Gastroesophageal sphincter (tissue), 4 donors: ENCODE measurements at places on chromosomes 5 and 9.
A peak's percentile ranks its signal among the peaks of the same experiment; 100 is the strongest.

GRCh38 chr9:16002816-16003215, 450.0 kb downstream of the CCDC171 start:
- ATAC-seq = no peak

- no peak for ATAC-seq
These were observed 1158.7 kb downstream of the DTWD2 start for GRCh38 chr5:117829646-117830045.

DNA sequence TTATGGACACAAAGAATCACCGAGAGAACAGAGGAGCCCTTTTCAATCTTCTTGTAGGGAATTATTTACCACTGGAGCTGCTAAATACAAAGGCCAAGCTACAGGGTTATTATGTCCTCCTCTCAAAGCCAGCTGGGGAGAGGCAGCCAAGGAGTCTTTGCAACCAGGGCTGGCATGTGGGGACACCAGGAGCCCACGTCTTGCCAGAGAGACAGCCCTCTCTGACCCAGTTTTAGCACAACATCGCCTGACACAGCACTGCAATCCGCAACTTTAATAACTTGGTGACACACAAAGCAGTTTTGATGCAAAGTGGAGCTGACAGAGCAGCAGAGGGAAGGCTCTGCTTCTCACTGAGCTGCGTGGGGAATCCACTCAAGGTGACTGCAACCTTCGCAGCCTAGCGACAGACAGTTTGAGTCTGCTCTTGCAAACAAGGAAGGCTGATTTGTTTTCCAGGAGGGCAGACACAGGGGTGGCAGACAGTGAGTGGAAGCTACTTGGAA, 33.6 kb downstream of the TLR4 start:
- no peak for ATAC-seq

DNA sequence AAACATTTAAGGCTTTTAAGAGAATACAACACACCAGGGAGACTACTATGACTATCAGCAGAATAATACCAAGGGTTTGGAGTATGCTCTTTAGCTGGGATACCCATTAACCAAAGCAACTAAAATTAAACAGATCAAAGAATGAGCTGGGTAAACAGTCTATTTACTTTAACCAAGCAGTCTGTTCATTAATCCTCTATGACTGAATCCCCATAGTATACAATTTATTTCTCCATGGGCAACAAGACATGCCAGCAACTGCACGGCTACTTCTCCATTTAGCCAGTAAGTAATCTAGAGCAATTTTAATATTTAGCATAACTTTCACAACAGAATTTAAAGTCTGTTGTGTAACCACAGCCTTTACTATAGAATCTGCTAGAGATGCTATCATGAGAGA, 77.6 kb downstream of the CDO1 start:
- ATAC-seq = no peak

DNA sequence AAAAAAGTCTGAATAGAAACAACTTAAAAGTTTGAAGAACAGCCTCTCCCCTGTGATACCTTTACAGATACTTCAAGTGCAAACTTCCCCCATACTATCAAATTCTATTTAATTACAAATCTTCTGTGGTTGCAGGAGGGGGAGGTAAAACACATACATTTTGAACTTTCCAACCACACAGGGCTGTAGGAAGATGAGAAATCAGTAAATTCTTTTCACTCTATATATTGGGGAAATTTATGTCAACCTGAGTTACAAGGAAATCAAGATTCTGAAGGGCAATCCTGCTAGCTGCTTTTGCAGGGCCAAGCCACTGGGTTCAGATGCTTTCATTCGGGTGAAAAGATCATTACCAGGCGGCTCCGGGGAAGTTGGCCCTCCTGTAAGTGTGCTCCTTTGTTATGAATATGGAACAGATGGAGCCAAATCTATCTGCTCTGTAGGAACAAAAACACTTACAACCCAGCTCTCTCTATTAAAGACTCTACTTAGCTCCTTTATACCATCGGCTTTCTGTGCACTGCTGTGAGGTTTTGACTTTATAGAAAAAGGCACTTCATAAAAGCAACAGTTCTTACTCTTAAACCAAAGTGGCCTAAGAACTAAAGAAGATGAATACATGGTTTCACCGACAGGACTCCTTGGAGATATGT, 269.1 kb downstream of the EFNA5 start:
- no peak for ATAC-seq

DNA sequence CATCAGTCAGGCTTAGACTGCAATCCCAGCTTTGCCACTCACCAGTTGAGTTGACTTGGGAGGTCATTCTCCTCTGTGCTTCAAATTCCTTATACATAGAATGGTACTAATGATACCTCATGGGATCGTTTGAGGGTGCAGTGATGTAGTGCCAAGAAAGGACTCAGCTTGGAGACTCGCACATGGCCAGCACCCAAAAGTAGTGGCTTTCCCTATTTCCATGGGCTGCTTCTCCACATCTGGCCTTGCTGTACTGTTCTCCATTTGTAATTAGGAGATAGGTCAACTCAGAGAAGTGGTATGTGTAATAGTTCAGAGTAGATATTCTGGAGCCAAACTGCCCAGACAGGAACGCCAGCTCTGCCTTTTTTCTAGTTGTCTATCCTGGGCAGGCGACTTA, 5.5 kb downstream of the CCL19 start:
- ATAC-seq = no peak

GRCh38 chr5:140328036-140328764, 18.2 kb downstream of the HBEGF start:
- no peak for ATAC-seq

GRCh38 chr9:76023715-76024195, 133.3 kb downstream of the PCSK5 start:
- ATAC-seq = no peak

GRCh38 chr5:39331861-39332381, 32.4 kb downstream of the C9 start:
- ATAC-seq = no peak

GRCh38 chr5:95087816-95088317, 197.0 kb downstream of the MCTP1 start:
- peak; percentile 31 for ATAC-seq

GRCh38 chr5:44565902-44566301, 176.7 kb upstream of the FGF10 start:
- no peak for ATAC-seq

- no peak for ATAC-seq
These were observed 258.2 kb downstream of the MAST4 start for GRCh38 chr5:66854416-66854815.

DNA sequence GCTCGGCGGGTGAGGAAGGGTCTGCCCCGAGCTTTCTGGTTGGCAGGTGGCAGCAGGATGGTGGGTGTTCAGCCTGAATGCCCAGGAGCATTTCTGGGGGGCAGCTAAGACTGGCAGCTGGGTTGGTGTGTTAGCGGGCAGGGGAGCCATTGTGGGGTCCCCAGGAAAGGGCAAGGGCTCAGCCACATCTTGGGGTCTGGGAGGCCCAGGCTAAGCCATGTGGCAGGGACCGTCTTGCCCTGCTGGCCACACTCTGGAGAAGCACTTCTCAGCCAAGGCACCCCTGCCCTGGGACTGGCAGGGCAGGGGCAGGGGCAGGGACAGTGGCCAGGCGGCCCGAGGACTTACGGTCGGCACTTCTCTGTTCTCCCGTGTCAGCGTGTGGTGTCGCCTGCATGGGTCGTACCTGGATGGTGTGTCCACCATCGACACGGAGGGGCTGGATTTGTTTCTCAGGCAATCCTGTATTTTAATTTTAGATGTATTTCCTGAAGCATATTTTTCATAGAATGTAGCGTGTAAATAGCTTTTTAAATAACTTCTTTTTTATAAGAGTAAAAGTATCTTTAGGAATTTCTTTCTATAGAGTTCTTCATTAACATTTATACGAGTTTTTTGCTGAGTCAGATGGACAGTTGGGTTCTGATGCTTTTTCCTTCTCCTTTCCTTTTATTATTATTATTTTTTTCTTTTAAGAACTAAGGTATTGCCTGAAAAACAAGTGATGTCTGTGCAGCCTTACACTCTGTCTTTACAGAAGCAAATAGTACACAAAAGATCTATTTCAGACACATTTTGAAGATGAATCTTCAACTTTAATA, 102.0 kb downstream of the PHF2 start:
- ATAC-seq = no peak

GRCh38 chr5:16673241-16674201, 56.7 kb upstream of the RETREG1 start:
- no peak for ATAC-seq

DNA sequence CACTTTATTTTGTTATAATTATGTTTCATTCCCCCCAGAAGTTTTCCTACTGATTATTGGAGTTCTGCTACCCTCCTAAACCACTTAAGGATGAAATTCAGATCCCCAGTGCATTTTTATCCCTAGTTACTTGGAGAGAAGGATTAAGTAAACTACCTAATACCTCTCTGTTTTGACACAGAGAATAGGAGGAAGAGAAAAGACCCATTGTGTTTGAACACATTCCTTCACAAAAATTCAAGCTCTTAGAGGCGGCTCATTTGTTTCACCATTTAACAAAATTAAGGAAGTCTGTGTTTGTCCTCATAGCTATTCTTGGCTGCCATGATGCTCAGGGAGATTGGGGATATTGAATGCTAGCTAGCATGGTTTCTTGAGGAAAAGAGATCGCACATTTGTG, 492.6 kb downstream of the EBF1 start:
- no peak for ATAC-seq

- ATAC-seq = no peak
These were observed 103.7 kb upstream of the TLX3 start for GRCh38 chr5:171205375-171205774.

DNA sequence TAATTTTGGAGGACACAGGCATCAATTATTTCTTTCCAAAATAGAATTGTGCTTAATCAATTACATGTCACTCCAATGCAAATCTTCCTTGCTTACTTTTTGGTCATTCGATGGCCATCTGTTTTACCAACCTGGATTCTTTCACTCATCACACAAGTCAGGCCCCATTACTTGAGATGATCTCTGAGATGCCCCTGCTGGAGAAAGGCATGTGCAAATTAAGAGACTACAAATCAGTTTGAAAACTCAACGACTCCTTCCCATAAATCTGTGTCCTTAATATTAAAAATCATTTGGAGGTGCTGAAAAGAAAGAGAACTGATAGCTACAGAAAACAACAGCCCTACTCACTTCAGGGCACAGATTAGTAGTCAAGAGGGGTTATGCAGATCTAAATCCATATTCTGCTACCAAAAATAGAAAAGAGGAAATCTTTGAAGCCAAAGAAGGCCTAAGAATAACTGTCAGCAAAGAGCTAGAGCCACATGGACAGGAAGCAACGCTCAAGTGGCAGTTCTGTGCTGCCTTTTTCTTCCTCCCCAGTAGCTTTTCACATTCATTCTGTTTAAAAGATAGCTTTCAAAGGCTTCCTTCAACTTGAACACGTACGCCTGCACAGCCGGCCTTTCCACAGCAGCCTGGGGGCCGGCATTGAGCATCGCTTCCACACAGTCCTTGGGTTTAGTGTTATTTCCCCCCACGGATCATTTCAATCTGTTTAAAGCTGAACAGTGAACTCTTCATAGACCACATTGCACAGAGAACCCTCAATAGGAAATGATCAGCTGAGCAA, 79.3 kb upstream of the MAP3K1 start:
- no peak for ATAC-seq

DNA sequence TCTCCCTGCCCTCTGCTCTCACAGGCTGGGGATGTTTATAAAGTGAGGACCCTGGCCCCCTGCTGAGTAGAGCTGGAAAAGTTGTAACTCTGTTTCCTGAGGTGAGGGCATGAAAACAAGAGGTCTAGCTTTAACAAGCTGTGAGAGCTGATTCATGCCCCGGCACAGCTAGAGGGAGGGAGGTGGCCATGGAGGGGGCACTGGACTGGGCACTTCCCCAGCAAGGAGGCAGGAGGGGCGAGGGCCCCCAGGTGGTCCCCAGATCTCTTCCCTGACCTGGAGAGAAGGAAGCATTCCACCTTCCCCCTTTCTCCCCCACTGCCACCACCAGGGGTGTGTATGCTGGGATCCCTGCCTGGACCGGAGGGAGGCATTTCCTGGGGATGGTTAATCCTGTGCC, at the start of gene MSMP:
MSMP (minus strand) TSS at position 13 of the 400 bp plus-strand sequence. CDS start 147 bp downstream, outside the sequence.
- no peak for ATAC-seq

GRCh38 chr9:115910959-115911358, 242.6 kb upstream of the PAPPA start:
- ATAC-seq = no peak

DNA sequence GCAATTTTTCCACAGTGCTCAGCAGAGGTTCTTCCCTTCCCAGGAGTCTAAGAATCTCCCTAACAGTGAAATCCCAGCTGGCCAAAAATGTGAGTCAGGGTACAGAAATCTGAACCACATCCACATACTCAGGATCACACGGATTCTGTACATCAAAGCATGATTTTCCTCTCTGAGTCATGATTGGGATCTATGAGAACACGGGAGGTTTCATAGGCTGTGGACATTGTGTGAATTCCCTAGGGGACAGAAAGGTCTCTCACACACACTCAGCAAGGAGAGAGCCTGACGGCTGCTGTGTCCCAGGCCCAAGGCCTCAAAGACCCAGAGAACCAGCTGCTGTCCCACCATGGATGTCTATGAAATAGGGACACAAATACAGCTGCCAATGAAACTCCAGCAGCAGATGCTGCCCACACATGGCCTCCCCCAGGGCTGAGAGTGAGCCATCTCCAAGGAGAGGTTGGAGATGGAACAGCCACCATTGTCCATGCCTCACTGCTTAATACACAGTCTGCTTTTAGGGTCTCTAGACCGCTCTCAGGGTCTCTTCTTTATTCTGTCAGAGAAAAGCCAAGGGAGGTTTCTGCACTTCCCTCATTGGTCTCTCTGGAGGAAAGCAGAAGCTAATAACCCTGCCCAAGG, 102.7 kb downstream of the ADAMTS12 start:
- ATAC-seq = no peak

DNA sequence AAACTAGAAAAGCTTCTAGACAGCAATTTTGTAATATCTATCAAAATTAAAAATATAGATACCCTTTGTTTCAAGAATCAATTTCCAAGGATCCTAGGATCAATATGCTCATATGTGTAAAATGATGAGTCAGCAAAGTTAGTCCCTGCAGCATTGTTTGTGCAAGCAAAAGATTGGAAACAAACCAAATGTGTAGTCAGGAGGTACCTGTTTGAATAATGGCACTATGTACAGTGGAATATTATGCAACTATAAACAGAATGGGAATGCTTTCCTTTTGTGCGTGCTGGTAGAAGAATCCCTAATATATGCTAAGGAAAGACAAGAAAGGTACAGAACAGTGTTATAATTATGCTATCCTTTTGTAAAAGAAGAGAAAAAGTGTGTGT, 58.5 kb upstream of the PJA2 start:
- no peak for ATAC-seq

GRCh38 chr9:111836311-111836710, 41.6 kb upstream of the SHOC1 start:
- no peak for ATAC-seq
